IMR-90 (cell line): ENCODE measurements at places on chromosomes 7 and 10.
A peak's percentile ranks its signal among the peaks of the same experiment; 100 is the strongest.

GRCh38 chr10:72251635-72252034, 22.1 kb upstream of the DDIT4 start:
- no peak for DNase-seq

- no peak for DNase-seq
Observed at GRCh38 chr7:142891490-142892082, 6.0 kb upstream of the TRPV6 start.

DNA sequence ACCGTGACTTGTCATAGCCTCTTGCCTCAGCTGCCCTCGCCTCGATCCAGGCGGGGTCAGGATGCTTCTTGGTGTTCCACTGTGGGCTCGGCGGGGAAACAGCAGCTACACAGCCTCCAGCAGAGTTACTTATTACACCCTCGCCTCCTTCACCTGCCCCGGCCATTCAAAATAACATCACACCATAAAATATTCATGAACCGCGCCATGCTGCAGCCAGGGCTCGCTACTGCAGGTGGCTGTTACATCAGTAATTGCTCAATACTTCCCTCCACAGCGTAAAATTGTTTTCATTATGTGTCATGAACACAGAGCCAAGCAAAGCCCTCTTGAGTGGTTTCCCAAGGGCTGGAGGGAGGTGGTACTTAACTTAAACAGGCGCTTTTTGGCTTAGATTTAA, 241.5 kb upstream of the SP8 start:
- DNase-seq: no peak

DNA sequence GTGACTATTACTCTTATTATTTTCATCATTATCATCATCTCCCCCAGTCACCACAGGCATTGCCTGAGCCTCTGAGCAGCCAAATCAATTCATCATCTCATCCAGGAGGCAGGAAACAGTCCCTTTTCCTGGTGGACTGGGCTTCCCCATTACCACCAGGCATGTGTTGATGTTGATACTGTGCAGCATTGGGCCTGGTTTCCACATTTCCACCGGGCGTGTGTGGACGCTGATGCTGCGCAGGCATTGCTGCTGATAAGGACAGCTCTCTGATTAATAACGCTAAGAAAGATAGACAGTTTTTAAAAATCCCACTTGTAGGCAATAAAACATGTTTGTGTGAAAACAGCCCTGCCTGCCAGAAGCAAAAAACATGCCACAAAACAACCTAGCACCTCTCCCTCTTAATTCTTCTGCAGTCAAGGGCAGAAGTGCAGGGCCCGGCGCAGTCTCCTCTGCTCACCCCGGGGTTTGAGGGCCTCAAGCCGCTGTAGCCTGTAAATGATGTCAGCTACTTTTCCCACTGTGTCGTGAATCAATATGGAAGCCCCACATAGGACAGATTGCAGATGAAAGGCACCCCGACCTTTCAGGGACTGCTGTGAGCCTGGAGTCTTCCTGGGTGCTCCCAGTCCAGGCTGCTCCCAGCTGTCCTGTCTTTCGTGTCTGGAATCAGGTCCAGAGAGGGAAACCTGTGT, 216.0 kb downstream of the WDR37 start:
- DNase-seq: no peak

DNA sequence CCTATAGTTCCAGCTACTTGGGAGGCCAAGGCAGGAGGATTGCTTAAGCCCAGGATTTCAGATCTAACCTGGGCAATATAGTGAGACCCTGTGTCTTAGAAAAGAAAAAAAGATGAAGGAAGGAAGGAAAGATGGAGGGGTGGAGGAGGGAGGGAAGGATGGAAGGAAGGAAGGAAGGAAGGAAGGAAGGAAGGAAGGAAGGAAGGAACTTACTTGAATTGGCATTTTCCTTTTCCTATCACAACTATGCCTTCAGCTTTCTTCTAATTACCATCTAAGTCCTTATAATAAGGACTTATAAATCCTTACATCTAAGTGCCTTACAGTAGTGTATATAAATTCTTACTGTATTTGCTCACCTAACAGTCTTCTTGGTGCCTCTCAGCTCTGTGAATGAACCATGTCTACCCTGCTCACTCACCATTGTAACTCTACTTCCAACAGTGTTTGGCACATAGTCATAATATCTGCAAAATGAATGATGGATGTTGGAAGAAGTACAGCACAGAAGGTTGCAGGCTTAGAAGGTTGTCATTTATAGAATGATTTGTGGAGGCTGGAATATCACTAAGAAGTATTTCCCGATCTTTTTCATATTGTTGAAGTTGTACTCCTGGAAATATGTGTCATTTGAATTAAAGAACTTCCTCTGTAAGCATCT, 125.5 kb downstream of the KIAA1217 start:
- no peak for DNase-seq

GRCh38 chr10:43071865-43072650, 4.8 kb upstream of the RET start:
- no peak for DNase-seq

DNA sequence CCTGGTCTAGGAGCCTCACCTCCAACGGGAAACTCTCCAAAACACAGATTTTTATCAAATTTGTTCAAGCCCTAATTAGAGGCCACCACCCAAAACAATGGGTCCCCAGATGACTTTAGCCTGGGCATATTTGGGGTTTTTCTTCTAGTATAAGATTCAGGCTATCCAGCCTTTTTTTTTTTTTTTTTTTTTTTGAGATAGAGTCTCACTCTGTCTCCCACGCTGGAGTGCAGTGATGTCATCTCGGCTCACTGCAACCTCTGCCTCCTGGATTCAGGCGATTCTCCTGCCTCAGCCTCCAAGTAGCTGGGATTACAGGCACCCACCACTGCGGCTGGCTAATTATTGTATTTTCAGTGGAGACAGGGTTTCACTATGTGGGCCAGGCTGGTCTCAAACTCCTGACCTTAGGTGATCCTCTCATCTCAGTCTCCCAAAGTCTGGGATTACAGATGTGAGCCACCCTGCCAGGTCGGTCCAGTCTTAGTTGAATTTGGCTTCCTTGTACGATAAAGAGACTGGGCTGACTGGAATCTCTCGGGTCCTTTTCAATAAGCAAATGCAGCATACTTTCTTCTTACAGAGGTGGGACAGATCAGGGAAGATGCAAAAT, 91.4 kb upstream of the KLF6 start:
- no peak for DNase-seq

DNA sequence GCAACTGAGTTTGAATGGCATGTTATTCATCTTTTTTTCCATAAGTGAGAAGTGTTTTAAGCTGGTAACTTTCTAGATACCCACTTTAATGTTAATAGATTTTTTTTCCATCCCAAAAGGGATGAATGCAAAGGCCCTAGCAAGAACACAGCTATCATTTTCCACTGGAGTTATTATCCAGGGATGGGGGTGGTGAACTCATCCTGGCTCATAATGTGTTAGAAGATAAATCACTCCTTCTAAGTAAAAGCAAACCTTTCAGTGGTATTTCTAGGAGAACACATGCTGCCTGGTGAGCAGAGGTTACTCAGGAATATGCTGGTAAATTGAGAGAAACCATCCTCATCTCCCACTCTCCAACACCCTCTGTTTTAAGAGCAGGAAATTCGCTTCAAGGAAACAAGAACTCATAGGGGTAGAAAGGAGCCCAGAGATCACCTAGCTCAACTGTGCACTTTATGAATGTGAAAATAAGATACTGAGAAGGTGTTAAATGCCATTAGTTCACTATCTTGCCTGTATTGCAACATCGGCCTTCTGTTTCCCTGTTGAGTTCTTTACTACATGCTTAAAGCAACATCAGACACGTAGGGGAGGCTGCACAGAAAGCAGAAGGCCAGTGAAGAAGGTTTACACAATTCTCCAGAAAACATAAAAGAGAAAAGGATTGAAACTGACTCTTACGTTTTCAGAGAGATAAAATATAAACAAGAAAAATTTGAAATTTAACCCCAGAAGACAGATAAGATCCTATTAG, 264.0 kb upstream of the PRKCQ start:
- DNase-seq: no peak

DNA sequence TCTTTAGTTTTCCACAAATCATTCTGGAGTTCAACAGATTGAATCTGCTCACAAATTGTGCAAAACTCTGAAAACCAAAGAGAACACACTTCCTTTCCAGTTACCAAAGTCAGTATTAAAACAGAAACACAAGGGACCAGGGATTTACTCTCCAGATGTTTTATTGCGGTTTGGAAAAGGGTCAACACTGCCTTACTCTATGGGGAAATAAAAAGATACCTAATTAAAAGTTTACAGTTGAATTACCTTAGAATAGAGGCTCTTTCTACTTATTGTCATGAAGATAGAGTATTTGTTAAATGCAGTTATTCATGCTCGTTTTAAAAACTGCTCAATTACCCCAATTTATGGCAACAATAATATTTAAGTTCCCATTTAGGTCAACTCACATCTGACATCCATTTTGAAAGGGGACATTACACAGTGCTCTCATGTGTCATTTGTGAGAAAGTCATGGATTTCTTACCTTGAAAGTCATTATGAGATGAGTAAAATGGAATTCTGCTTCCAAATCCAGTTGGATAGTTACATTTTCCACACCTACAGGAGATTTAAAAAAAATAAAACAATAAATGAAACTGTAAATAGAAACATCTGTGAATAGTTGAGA, 8.4 kb downstream of the LAMB1 start:
- no peak for DNase-seq

- peak; percentile 11 for DNase-seq
Observed at GRCh38 chr7:138785587-138786437, 12.0 kb upstream of the TMEM213 start.

GRCh38 chr10:6409971-6410643, 170.0 kb downstream of the PRKCQ start:
- peak; percentile 76 for DNase-seq

- DNase-seq: no peak
Observed at GRCh38 chr10:106399112-106399511, 765.4 kb downstream of the SORCS1 start.

- DNase-seq: peak; percentile 61
Observed at GRCh38 chr10:110420401-110421193, 77.1 kb upstream of the DUSP5 start.

- no peak for DNase-seq
Observed at GRCh38 chr10:119291223-119291900, 84.0 kb downstream of the GRK5 start.

- peak; percentile 53 for DNase-seq
Observed at GRCh38 chr7:129612112-129613015, 844 bp downstream of the NRF1 start.

DNA sequence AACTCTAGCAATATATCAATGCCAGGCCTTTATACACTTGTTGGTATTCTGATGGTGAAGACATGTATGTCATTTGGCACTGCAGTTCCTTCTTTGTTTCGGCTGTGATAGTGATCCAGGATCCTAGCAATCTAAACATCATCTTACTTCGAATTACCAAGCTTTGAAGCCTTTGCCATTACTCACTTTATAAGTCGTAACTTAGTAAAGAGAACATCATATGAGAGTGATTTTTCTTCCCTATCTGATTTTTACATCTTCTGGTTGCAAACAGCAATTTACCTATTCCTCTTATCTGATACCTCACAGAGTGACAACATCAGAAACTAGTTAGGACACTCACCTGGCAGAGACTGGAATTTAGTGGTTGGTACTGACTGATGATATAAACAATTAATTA, 7.6 kb upstream of the BPGM start:
- DNase-seq: no peak

DNA sequence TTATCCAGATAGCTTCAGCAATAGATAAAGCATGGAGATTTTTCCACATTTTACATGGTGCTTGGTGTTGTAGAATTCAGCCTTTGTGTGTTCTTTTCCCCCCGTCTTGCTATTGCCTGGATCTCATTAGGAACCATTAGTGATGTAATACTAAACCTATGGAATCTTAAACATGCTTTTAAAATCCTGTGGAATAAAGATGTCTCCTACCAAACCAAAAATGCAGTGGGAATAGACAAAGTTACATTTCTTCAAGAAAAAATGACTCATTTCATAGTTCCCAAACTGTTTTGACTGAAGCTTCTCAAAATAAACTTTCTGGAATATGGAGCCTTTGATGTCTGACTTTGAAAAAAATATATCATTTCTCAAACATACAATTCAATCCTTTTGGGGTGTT, 44.0 kb downstream of the CALD1 start:
- DNase-seq: peak; percentile 92

GRCh38 chr10:6044060-6044459, 18.1 kb downstream of the IL2RA start:
- DNase-seq: no peak

GRCh38 chr7:131015657-131015958, 281.6 kb upstream of the KLF14 start:
- DNase-seq: peak; percentile 73

GRCh38 chr10:105253515-105254212, 612.6 kb downstream of the SORCS3 start:
- DNase-seq: no peak

DNA sequence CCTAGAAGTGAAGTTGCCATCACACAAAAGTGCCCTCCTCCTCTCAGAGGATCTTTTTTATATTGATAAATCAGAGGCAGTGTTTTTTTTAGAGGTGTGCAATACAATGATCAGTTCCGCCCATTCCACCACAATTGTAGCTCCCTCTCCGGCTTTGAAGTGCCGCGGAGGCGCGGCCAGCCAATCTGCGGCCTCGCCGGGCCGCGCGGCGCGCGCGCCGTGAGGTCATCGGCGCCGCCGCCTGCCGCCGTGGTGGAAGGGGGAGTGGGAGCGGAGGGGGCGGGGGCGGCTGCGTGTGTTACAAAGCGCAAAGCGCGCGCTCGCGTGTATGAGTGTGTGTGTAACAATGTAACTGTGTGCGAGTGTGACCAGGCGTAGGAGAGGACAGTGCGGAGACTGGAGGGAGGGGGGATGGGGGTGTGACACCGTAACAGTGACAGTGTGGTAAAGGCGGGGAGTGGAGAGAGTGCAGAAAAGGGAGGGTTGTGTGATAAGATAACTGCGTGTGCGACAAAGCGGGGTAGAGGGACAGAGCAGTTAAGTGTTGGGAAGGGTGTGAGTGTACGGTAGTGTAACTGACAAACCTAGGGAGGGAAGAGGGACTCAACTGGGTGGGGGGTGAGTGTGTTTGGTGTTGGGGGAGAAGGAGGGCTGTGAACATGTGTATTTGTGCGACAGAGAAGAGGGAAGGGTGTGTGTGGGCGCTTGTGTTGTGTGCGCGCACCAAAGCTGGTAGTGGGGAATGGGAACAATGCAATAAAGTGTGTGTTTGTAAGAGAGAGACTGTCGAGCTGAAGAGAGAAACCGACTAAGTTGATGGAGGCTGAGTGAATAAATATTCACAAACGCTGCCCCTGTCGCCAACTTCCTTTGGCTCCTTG, at the start of gene SP8:
Gene SP8, minus strand, starts transcription at position 108 of the 881 bp plus-strand sequence. Its CDS starts 88 bp downstream, at position 20.
- DNase-seq: peak; percentile 11
